Substantia nigra (tissue), 51 donors: ENCODE measurements at places on chromosomes 5 and 9.

DNA sequence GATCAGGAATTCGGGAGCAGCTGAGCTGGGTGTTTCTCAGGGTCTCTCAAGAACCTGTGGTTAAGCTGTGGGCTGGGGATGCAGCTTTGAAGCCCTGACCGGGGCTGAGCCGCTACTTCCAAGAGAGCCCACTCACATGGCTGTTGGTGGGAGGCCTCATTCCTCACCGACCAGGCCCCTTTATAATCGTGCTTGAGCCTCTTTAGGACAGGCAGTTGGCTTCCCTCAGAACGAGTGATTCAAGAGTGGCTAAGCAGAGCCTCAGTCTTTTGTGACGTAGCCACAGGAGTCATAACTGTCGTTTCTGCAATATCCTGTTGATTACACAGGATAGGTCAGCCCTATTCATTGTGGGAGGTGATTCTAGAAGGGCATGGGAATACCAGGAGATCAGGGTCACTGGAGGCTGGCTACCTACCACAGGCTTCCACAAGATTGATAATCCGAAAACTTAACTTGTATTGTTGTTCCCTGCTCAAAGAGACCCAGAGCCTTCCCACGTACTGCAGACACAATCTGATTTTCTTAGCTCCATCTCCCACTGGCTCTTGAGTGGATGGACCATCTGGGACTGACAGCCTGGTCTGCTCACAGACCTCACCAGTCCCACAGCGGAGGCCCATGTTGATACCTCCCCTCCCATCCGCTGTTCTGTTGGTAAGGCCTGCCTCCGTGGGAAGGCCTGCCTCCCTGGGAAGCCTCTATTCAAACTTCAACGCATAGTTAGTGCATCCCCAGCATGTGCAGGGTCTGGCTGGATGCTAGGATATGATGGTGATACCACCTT, 3.0 kb upstream of the ERGIC1 start:
- no peak for DNase-seq

DNA sequence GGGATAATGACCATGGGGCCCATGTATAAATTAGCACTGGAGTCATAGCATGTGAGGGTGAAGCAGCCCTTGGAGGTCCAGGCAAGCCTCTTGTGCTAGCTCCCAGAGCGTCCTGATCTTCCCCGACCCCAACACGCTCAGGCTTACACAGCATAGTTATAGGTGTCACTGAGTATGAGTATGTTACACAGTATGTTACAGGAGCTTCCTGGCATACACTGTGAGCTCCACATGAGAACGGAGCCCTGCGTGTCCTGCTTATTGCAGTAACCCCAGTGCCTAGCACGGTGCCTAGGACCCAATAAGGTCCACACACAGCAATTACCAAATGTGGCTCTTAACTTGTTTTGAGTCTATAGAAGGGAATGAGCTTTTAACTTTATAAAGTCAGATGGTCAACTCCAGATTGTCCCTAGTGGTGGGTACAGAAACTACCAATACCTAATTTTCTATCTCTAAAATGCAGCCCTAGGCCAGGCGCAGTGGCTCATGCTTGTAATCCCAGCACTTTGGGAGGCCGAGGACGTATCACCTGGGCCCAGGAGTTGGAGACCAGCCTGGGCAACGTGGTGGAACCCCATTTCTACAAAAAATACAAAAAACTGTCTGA, 64.1 kb downstream of the PLAC8L1 start:
- no peak for DNase-seq

DNA sequence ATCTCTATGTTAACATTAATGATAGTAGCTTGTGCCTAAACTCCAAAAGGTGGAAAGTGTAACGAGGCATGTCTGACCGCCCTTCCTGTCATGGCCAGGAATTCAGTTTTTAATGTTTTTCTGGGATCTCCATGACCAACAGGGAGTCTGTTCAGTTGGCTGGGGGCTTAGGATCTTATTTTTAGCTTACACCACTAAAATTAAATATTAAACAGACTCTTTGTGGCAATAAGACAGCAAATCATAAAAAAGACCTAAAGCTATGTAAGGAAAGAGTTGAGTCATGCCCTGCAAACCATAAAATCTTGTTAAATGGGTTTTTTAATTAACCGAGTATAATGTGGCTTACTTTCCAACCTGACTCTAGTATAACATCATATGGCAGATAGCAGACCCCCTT, 247.8 kb downstream of the DIRAS2 start:
- DNase-seq: no peak

GRCh38 chr5:96778409-96778808, 29.3 kb downstream of the ERAP1 start:
- no peak for DNase-seq

GRCh38 chr9:92406477-92406876, 2.1 kb upstream of the OGN start:
- DNase-seq: no peak

DNA sequence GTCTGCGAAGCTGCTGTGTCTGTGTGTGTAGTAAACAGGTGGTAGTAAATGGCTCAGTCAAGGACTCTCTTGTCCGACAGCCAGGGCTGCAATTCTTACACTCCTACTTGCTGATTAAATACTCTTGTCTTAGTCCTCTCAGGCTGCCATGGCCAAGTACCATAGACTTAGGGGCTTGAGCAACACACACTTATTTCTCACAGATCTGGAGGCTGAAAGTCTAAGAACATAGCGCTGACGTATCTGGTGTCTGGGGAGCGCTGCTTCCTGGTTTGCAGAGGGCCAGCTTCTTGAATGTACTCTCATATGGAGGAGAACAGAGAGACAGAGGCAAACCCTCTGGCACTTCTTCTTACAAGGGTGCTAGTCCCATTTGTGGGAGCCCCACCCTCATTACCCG, 411.0 kb downstream of the MED10 start:
- DNase-seq: no peak

- no peak for DNase-seq
These were observed 40.3 kb downstream of the UBTD2 start for GRCh38 chr5:172243302-172243701.
